ENCODE measurements at places on chromosomes 5 and 9.

DNA sequence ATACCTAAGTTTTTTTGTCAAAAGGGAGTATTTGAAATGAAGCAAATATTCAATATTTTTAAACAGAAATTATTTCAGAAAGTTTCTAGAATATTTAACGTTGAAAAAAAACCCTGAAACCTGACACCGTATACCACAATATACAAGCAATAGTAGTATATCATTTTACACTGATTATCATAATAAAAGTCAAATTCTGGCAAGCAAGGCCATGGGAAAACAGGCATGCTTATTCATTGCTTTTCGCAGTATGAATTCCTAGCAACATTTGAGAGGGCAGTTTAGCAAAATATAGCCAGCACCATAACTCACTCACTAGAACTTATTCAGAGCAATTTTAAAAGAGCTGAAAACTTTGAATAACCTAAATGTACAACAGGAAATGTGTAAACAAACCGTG lies 46.1 kb downstream of the ERAP1 start:
- DNase-seq = no peak

- no peak for DNase-seq
Measured at GRCh38 chr5:83752700-83753099, 32.0 kb upstream of the HAPLN1 start.

- no peak for DNase-seq
Measured at GRCh38 chr9:127535834-127536233, 76.2 kb upstream of the STXBP1 start.

DNA sequence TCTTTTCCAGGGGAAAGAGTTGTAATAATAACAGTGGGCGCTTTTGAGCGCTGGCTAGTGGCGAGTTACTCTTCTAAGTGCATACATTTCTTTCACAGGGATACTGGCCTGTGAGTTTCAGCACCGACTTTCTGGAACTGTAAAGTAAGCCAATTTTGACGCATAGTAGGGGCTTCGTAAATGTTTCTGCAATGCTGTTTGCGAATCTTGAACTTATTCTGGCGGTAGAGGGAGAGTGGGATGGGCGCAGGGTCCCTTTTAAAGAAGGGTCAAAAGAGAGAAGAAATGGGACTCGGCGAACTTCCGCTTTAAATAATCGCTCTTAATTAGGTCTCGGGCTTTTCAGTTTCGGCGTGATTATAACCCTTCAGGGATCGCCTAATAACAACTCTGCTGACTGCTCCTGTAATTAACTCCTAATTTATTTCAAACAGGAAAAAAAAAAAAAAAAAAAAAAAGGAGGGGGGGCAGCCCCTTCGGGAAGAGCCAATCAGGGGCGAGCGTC lies 351 bp upstream of the MSX2 start:
- DNase-seq = no peak

GRCh38 chr5:128402506-128402905 lies 135.5 kb downstream of the FBN2 start:
- no peak for DNase-seq

DNA sequence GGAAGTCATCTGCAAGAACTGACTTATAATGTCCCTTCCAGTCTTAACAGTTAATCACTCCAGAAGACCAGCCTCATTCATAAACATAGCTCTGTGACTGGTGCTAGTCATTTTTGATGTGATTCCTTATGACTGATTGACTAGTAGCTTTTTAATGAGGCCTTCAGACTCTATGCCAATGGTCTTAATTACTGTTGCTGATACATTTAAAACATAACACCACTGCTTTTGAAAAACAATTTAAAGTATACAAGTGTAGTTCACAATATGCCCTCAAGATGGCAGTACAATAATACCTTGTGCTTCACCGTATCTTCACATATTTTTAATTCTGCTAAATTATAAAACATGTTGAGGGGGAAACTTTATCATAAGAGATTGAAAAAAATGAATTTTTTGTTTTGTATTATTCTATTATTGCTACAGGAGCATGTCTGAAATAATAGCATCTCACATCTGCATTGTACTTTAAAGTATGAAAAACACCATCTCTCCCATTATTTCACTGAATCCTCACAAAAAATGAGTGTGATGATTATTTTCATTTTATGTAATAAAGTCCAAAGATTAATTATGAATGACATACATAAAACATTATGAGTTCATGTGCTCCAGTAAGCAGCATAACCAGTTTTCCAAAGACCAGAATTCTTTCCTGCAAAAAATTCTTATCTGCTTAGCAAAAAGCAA lies 55.2 kb upstream of the SHISAL2B start:
- DNase-seq = no peak

All from GM12892 (cell line).